ENCODE measurements at places on chromosomes 13 and 19.

GRCh38 chr13:60035874-60036273, 127.9 kb downstream of the DIAPH3 start:
- DNase-seq, result no peak

DNA sequence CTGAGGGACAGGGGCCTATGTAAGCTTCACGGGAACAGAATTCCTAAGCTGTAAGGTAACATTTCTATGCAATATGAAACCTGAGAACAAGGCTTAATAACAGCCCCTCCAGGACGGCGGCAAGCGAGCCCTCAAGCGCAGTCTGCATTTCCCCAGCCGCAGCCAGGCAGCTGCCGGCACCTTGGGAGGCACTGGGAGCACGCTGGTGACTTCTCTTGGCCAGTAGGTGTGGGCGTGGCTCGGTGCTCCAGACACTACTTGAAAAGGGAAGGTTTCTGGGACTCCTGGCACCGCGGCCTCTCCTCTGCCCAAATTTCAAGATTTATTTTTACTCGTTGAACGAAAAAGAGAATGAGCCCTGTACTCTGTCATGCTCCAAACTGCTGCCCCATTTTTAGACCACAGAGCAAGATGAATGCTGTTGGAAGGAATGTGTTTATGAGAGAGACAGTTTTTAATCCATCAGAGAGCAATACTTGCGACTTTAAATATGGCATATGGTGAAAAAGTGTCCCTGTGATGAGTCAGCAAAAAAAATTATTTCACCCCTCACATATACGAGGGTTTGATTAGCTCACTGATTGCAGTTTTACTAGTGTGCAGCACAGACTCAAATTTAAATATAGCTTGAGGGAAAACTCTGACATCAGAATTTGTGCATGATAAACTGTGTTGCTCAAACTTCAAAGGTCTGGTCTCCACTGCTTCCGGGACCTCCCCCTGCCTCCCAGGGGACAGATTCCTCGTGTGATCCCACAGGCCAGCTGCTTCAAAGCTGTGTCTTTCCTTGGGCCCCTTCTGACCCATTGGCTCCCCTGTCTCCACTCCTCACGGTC, 81.2 kb downstream of the COL4A2 start:
- no peak for DNase-seq

- DNase-seq, result no peak
These were observed 7.7 kb downstream of the AP1M1 start for GRCh38 chr19:16205205-16206045.

- DNase-seq, result no peak
These were observed 165.3 kb downstream of the LMO7 start for GRCh38 chr13:75801388-75801945.

DNA sequence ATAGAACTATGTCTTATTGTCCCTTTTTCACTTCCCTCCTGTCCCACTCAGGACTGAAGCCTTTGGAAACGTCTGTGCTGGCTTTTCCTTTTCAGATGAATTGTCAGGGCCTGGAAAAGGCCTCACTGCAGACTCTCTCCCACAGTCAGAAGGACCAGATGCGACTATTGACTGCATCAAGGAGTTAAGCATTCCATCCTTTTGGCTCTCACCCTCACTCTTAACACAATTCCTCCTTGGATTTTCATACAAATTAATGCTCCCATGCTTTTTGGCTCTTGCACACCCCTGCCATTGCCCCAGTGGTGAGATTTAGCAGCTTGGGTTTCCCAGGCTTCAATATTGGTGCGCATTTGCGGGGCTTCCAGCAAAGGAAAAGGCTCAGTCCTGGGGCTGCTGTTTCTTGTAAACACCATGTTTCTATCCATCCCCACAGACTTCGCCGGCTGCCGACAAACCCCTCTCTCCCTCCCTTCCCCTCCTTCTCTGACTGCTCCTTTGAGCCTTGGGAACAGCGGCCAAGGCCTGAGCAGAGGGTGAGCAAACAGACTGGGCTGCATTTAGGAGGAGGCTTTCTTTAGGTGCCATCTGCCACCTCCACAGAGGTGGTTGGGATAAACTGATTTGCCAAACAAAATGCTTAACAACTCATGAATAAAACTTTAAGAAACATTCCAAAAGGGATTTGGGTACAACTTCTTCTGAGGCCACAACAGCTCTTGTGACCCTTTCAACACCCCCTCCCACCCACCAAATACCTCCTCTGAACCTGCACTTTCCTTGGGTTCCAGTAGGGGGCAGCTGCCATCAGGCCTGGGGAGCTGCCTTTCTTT, 48.6 kb upstream of the PCDH8 start:
- DNase-seq, result no peak

- DNase-seq, result no peak
These were observed 19.9 kb upstream of the TINCR start for GRCh38 chr19:5587661-5588060.

- no peak for DNase-seq
These were observed 46.4 kb downstream of the N4BP2L1 start for GRCh38 chr13:32381539-32381938.

GRCh38 chr13:36436811-36437210, 4.5 kb downstream of the CCNA1 start:
- DNase-seq, result no peak

- no peak for DNase-seq
These were observed 2.5 kb downstream of the IL4I1 start for GRCh38 chr19:49894011-49894664.

DNA sequence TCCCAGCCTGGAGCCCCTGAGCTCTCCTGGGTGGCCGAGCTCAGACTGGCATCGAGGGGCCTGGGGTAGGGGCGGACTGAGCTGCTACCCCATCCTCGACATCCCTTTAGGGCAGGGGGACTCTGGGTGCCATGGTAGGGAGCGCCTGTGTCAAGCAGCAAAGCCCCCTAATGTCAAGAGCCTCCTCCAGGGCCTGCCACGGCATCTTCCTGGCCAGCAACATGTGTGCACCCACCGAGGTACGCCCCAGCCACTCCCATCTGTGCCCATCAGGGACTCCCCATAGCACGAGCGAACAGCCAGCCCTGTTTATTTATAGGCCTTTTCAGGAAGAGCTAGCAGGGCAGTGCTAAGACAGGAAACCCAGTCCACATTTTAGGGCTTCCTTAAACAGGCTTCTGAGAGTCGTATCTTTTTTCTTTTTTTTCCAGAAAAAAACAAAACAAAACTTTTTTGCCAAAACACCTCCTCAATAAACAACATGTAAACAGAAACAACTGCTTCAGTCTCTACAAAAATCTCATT, 14.3 kb downstream of the LRP3 start:
- no peak for DNase-seq

DNA sequence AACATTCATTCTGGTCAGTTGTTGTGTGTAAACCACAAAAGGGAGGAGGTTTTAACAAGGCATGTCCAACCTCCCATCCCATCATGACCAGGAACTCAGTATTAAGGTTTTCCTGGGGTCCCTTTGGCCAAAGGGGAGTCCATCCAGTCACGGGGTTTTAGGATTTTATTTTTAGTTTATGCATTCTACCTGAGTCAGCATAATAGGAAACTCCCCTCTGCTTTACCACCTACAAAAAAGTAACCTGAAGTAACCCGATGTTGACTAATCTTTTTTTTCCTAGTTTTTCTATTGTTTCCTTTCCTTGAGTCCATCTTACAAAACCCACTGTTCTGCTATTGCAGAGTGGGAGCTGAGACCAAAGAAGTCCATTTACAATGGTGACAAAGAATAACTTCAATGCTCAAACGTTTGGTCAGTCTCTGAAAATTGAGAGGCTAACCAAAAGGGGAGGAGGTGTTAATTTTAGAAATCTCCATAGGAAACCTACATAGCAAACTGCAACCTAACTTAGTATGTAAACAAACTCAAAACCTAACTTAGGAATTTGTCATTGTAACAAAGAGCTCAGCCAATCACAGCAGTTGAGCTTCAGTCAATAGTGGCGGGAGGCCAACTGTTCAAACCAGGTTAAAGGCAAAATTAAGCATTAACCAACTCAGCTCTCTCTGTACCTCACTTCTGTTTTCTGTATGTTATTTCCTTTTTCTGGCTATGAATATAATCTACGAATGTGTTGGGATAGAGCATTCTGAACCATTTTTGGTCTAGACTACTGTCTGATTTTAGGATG, 1954.1 kb downstream of the PCDH9 start:
- no peak for DNase-seq

DNA sequence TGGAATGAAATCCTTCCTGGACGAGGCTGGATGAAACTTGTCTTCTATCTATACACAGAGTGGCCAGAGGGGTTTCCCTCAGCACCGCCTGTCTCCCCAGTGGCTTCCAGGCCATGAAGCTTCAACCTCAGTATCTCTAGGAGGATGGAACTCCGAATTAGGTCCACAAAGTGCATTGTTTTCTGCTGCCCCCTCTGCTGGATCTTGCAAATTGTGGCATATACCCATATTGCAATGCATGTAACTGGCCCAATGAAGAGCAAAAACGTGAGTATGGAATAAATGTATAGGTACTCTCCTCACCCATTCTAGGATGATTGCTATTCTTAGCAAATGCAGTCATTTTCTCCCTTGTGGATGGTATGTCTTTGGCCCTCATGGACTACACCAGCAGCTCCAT, 14.7 kb upstream of the LILRB4 start:
- DNase-seq, result no peak

- DNase-seq, result no peak
These were observed 102.6 kb upstream of the MYCBP2 start for GRCh38 chr13:77429320-77430142.

DNA sequence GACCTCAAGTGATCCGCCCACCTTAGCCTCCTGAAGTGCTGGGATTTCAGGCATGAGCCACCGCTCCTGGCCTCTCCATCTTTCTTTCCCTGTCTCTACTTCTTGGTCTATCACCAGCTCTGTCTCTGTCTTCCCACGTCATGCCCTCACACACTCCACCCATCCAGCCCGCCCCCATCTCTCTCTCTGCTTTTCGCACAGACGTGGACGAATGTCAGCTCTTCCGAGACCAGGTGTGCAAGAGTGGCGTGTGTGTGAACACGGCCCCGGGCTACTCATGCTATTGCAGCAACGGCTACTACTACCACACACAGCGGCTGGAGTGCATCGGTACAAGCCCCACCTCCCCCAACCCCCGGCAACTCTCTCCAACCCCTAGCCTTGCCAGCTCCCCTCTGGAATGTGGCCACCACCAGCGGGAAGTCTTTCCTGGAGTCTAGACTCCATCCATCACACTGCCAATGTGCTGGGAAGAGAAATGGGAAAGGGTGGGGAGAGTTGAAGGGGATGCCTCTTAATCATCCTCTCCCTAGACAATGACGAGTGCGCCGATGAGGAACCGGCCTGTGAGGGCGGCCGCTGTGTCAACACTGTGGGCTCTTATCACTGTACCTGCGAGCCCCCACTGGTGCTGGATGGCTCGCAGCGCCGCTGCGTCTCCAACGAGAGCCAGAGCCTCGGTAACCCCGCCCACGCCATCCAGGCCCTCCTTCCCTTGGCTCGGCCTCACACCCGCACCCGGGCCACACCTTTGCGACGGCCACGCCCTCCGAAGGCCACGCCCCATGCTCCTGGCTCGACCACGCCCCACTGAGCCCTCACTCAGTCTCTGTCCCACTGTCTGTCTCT, 22.5 kb downstream of the LTBP4 start:
- DNase-seq, result peak; percentile 71

GRCh38 chr13:111359237-111359915, 38.9 kb downstream of the TEX29 start:
- no peak for DNase-seq

DNA sequence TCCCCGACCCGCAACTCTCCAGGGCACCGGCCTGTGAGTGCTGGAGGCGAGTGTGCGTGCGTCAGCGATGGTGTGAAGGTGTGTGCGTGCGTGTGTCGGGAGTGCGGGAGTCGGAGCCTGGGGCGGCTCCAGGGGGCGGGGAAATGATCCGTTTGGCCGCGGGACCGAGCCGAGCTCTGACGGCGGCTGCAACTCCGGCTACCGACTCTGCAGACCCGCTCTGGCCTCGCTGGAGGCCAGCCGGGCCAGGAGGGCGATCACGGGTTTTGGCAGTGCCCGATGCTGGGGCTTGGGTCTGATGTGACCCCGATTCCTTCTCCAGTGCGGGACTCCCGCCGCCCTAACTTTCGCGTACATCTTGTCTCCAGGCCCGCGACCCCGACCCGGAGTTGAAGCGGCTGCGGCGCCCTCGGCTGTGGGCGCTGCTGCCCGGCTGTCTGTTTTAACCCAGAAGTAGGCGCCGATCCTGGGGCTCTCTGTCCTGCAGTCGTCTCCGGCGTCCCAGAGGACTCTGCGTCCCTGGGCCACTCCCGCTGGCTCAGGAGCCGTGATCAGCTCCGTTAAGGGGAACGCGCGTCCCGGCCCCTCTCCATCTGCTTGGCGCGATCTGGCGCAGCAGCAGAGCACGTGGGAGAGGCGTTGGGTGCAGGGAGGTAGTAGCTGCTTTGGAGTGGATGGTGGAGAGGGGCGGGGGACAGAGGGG, 1.2 kb downstream of the CHST8 start:
- no peak for DNase-seq

DNA sequence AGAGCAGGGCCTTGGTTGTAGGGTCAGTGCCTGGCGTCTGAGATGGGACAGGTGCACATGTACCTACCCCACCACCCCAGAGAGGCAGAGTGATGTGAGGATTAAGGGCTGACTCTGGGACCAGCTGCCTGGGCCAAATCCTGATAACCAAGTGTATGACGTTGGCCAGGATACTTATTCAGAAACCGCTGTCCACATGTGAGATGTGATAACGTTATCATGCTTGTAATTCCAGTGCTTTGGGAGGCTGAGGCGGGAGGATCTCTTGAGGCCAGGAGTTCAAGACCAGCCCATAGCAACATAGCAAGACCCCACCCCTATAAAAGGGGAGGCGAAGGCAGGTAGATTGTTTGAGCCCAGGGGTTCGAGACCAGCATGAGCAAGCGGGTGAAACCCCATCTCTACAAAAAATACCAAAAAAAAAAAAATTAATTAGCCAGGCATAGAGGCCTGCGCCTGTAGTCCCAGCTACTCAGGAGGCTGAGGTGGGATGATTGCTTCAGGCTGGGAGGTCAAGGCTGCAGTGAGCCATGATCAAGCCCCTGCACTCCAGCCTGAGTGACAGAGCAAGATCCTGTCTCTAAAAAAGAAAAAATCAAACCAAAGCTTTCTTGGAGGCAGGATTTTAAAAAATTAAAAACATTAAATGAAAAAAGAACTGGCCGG, 10.0 kb downstream of the ADGRE5 start:
- no peak for DNase-seq

GRCh38 chr13:79307433-79307861, 98.6 kb downstream of the RBM26 start:
- DNase-seq, result no peak

- no peak for DNase-seq
These were observed 5.5 kb upstream of the AKAP11 start for GRCh38 chr13:42266473-42266872.

DNA sequence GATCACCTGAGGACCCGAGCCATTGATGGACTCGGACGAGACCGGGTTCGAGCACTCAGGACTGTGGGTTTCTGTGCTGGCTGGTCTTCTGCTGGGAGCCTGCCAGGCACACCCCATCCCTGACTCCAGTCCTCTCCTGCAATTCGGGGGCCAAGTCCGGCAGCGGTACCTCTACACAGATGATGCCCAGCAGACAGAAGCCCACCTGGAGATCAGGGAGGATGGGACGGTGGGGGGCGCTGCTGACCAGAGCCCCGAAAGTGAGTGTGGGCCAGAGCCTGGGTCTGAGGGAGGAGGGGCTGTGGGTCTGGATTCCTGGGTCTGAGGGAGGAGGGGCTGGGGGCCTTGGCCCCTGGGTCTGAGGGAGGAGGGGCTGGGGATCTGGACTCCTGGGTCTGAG, 888 bp downstream of the FGF21 start:
- DNase-seq, result no peak

Measured in D721Med (cell line).